CD4-positive, alpha-beta T cell treated with Interleukin-6 at 100 ng/mL for 8 hours (primary cell): ENCODE measurements at places on chromosomes 4 and X.

DNA sequence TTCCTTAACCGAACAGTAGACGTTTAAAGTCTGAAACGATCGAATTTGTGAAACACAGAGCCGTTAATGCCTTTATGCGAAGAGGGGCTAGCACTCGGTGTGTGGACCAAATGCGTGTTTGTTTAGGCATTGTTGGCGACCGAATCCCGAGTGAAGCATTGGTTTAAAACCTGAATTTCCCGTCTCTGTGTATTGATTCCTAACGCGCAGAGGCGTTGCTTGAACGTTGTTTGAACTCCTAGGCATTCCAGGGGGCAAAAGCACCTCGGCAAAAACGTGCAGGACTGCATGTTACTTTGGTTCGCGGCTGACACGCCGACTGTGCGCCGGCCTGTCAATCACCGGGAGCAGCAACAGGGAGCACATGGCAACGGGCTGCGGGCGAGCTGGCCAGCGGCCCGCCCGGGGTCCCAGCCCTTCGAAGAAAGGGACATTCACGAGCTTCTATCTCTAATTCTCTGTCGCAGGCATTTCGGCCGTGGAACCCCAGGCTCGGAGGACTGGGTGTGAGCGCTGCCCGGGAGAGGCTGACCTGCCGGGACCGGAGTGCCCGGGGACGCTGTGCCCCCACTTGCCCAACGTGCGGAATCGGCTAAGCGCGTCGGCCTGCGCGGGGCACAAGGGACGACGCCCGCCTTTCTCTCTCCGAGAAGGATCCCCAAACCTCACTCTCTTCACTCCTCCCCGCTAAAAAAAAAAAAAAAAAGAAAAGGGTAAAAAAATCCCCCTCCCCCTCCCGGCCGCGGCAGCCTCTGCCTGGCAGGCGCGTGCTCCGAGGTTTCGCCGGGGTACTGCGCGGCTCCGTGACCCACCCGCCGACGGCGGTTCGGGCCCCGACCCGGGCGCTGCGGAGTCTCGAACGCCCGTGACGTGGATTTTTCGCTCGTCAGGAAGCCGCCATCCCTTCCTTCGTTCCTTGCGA lies 810 bp downstream of the SPRY1 start:
- peak; percentile 12 for DNase-seq

DNA sequence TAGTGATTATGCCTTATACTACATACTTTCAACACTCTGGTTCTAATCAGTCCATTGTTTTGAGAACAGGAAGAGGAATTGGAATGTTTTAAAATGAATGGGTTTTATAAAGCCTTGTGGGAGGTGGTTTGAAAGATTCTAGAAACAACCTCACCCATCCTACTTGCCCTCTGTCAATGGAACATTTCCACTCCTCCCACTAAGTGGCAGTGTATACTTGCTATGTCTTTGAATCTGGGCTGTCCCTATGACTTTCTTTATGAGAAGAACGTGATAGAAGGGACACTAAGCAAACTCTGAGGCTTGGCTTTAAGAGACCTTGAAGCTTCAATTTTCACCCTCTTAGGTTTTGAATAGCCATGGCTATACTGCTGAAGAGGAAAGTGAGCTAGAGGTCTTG lies 611.2 kb downstream of the PPP4R3C start:
- DNase-seq: no peak

DNA sequence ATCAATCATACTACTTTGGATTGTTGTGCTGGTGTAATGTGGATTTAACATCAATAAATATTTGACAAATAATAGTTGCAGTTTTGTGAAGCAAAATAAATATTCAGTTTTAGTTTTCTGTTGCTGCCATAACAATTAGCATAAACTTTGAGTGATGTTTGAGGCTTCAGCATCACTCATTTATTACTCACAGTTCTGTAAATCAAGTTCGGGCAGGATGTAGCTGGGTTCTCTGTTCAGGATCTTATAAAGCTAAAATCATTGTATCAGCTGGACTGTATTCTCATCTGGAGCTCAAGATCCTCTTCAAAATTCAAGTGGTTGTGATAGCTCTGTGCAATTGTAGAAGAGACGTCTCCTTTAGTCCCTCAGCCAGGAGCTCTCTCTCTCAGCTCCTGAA lies 81.7 kb downstream of the CBR4 start:
- DNase-seq: no peak

DNA sequence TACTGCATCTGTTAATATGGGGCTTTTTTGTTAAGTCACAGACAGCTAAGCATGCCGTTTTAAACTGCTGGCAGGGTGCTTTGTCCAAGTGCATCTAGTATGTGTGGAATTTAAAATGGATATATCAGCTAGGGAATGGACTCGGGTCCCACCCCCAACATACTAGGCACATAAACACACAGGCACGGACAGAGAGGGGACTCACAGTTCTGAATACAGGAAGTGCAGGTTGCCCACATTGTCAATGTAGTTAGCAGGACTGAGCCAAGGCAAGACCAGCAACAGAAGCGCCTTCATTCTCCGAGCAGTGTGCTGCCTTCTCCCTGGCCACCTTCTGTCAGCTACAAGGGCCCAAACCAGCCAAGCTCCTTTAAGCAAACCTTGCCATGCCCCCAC lies 33.6 kb downstream of the LNX1 start:
- DNase-seq: no peak

DNA sequence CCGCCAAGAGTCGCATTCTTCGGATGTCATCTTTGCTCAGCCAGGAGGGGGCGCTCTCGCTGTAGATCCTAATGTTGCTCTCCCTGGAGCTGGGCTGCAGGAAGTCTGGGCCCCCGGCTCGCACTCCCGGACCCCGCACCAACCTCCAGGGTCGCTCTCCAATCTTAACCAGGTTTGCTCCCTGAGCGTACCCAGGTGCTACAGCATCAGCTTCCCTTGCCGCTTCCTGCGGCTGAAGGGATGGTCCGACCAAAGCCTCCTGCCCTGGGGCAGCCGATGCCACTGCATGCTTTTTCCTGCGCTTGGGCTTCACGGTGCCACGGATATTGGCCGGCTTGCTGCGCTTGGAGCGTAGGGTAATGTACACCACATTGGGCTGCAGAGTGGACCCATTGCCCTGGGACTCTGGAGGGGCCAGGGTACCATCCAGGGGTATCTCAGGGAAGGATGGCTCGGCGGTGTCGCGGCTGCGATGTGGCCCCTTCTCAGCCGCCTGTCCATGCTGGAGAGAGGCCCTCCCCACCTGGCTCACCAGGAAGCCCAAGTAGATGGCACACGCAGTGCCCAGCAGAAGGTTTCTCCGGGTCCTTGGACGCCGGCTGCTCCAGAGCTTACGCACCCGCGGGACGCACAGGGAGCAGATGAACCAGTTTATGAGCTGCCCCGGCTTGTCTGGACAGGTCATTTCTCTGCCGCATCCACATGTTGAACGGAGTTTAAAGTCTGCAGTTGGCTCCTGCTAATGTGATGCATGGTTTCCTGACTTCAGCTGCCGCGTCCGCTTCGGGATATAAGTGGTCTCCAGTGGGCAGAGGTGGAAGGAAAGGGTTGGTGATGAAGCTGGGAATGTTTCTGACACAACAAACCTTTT lies 1.9 kb downstream of the GASK1B start:
- DNase-seq: no peak

DNA sequence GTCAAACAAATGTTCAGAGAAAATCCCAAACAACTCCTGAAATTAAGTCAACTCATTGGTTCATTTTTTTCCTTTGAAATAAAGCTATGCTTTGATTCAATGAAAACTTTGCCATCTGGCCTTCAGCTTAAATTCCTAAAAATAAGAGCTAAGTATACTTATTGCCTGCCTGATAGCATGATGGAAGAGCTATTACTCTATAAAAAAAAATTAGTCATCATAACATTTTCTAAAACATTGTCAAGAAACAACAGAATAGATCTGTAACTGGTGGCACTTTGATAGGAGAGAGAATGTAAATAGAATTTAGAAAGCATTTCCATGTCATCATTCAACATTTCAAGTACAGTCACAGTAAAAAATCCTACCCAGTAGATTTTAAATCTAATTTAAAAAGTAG lies 136.6 kb downstream of the CORIN start:
- no peak for DNase-seq

GRCh38 chrX:87003031-87003430 lies 514.6 kb upstream of the KLHL4 start:
- DNase-seq: no peak

GRCh38 chr4:154836513-154836912 lies 55.4 kb downstream of the RBM46 start:
- DNase-seq: no peak

GRCh38 chrX:10223781-10224180 lies 67.0 kb downstream of the CLCN4 start:
- DNase-seq: no peak

DNA sequence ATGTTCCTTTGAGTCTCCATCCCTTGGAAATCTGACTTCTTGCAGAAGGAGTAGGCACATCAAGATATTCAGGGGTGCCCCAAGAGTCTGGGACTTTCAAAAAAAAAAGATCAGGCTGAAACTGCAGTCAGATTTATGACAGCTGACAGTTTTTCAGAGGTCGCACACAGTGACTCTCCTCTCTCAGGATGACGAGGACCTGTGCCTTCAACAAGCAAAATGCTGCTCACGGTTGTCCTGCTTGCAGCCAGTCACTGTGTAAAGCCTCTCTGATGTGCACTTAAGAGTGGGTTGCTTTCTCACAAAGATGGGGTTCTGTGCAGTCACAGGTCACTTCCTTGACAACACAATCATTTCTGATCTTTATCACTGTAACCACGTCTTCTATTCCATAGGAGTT lies 178.2 kb downstream of the PTTG2 start:
- no peak for DNase-seq

DNA sequence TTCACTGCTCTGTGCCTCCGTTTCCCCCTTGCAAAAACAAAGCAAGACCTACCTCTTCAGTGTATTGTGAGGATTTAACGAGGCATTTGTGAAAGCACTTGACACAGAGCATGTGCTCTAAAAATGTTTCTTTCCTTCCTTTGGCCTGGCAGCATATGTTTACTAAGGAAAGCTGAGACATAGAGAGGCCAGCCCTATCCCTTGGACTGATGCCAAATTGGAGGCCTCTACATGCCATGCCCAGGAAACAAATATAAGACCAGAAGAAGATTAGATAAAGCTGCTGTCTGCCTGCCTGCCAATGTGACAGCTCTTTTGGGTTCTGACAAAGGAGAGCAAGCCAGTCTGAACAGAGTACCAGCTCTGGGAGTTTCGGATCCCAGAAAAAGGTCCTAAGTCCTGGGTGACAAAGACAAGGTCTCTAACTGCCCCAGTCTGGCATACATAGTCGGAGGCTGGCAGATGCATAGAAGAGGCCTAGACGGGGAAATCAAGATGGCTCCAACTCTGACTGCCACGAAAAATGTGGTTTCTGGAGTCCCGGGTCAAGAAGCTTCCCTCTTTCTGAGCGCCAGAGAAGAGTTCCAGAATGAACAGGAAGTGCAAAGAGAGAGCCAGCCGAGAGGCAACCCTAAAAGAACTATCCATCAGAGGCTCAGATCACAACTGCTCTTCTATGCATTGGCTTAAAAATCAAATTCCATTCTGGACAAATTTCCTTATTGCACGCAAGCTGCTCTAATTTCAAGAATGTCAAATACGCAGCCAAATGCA lies 25.8 kb downstream of the OTUD6A start:
- DNase-seq: no peak

DNA sequence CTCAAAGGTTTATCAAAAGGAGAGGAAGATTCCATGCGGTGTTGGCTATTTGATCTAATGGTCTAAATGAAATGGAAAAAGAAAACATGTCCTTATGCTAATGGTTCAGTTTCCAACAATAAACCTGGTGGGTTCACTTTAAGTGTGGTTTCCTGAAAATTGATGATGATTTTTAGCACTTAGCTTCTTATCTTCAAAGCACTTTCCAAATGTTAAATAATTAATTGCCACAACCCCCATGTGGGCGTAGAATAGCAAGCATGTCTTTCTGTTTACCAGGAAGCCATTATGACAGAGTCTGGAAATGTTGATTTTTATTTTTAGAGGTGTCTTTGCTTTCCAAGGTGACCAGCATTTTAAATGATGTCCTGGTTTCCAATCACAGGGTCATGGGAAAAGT lies 134.8 kb upstream of the SLC4A4 start:
- no peak for DNase-seq

DNA sequence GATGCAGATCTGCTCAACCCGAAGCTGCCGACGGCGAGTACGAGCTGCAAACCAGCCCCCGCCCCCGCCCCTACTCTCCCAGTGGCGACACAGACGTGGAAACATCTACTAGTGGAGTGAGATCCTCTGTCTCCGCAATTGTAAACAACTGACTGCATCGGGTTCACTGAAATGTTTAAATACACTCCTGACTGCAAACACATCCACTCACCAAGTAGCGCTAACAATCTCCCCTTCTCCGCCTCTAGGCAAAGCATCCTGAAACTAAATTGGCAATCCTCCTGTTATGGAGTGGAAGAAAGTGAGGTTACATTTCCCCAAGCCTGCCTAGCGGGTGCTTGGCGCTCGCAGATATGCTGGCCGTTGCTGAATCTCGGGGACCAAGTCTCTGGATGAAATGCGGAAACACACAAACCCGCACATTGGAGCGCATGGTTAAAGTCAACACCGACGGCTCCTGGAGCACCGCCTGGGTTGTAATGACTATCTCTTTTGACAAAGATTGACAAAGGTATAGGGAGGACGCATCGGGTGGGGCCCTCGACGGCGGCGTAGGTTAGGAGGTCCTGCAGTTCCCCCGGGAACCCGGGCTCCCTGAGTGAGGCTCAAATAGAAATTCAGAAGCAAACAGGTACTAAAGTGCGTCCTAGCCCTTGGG lies 117.0 kb upstream of the TEX13C start:
- no peak for DNase-seq

DNA sequence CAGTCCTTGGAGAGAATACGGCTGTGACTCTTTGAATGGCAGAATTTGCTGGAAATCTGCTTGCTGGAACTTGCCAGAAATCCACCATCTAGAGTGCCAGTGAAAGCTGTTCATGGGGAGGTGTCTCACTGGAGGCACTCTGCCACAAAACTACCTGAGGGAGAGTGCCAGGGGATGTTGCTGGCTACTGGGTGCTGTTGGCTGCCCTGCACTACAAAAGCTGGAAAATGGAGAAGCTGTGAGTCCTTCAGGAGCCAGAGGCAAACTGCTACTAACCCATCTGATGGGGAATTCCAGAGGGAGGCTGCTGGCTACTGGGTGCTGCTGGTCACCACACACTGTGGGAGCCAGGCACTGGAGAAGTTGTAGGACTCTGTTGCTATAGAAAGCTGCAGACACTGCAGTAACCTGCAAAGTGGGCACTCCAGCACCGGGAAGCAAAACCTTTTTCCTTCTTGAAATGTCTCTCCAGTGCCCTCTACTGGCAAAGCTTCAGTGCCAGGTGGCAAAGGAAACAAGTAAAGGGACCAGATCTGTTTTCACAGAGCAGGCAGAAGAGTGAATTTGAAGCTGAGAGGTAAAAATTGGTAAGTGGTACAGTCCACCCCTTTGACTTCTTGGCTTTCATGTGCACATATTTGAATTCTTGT lies 47.8 kb upstream of the HSD17B10 start:
- DNase-seq: peak; percentile 44
